Right ventricle myocardium superior (tissue), 1 donor: ENCODE measurements at places on chromosomes 6 and 20. TPM values are rescaled to one million over a fixed set of nuclear protein-coding genes. Genes with fewer than 3 reads are reported as not detected.

GRCh38 chr20:40955326-40955725 lies 73.3 kb upstream of the TOP1 start:
- no peak for DNase-seq

DNA sequence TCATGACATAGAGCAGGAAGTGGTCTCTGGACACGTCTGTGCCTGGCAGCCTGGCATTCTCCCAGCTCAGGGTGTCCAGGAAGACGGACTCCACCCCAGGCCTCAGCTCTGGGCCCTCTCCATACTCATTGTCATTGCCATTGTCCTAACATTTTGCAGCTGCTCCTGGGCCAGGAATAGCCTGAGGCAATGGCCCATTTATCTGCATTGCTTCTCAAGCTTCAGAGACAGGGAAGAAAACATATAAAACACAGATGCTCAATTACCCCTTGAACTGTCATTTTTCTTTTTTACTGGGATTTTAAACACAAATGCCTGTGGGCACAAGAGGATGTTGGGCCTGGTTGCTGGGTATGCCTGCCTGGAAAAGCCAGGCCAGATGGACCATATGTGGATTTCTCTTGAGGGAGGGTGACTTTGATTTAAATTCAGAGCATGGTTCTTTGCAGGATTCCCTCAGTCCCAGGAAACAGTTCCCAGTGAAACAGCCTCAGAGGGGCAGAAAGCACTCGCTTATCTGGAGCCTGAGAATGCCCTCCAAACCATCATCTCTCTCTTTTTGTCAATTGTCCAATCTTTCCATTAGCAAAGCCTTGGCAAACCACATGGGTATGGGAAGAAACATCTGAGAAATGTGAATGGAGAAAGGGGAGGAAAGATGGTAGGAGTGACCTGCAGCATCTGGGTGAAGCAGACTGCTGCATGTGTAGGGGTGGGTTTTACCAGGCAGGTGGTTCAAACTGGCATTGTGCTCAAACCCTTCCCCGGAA lies 17.9 kb downstream of the LAMP5 start:
- no peak for DNase-seq

- no peak for DNase-seq
Observed at GRCh38 chr6:63527658-63528514, 44.4 kb upstream of the LOC128125822 start.

Gene MROH8
- 3.8 TPM for total RNA-seq

Gene VSX1
- 0.30 TPM for total RNA-seq
